Dermis blood vessel endothelial cell (primary cell): ENCODE measurements at places on chromosomes 16 and 17. TPM values are rescaled to one million over a fixed set of nuclear protein-coding genes. Genes with fewer than 3 reads are reported as not detected.

SLC25A39 gene
- total RNA-seq = 88.8 and 120 TPM in 2 replicates

CD300H gene
- not detected in 2 replicates for total RNA-seq

GCGR gene
- total RNA-seq = 0.17 TPM in 1 of 2 replicates, not detected in the other

CCDC78 gene
- 0.34 and 0.65 TPM in 2 replicates for total RNA-seq

PRSS8 gene
- not detected in 2 replicates for total RNA-seq

TNFAIP1 gene
- total RNA-seq = 107 and 108 TPM in 2 replicates

KRTAP4-4 gene
- not detected in 2 replicates for total RNA-seq

LRRC37A gene
- 0.60 and 1.9 TPM in 2 replicates for total RNA-seq
